Endothelial cell of umbilical vein (primary cell): ENCODE measurements at places on chromosomes 7 and 10. TPM values are rescaled to one million over a fixed set of nuclear protein-coding genes. Genes with fewer than 3 reads are reported as not detected.

GRCh38 chr7:122561326-122561725 is 137.6 kb downstream of the RNF133 start:
- no peaks in the 10 kb centered on the region for H3K4me1 ChIP-seq
- H3K27me3 ChIP-seq: no peaks in the 10 kb centered on the region
- H3K27ac ChIP-seq: no peak overlapping the region

Gene ABI1
- total RNA-seq: 53.6 and 58.8 TPM in 2 replicates

DNA sequence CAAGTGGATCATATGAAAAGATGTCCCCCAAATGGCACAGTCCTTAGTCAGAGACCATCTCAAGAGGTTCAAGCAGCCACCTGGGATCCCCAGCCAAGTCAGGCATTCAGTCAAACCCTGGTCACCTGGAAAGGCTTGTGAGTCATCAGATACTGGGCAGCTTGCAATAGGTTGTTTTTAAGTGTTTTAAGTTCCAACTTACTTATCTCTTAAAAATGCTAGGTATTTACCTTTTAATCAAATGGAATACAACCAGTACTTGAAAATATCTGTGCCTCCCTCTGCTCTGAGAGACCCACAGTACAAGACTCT is 262.2 kb downstream of the WDR11 start:
- no peak overlapping the region for H3K4me3 ChIP-seq
- no peaks in the 10 kb centered on the region for H3K36me3 ChIP-seq
- no peak overlapping the region for H3K27ac ChIP-seq
- no peaks in the 10 kb centered on the region for H3K27me3 ChIP-seq

DNA sequence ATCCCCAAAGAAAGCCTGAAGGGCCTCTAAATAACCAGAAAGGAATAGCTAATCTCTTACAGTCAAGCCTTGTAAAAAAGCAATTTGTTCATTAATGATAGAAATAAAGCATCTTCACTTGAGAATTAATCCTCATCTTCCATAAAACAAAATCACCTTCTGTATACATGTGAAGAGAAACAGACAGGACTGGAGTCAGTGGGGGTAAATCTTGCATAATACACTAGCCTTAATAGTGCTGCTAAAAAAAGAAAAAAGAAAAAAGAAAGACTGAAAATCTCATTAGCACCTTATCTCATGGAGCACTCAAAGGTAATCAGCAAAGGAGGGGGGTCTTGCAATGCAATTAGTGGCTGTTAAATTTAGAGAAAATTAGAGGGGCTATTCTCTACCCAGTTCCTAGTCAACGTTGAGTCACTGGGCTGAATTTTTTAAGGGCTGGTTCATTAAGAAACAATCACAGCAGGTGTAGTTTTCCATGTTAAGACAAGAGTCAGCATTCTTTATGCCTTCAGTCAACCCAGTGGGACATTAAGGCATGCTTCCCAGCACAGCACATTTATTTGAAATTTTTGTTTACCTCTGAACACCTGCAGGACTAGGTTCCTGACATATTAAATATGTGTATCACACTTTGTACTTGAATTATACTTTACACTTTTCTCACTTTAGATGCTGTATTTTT is 1455.7 kb upstream of the CELF2 start:
- no peaks in the 10 kb centered on the region for H3K36me3 ChIP-seq
- no peak for DNase-seq
- no peaks in the 10 kb centered on the region for H3K4me1 ChIP-seq
- no peak overlapping the region for H3K4me3 ChIP-seq
- no peak overlapping the region for H3K27ac ChIP-seq
- no peaks in the 10 kb centered on the region for H3K27me3 ChIP-seq

- H3K4me3 ChIP-seq: no peak overlapping the region
- H3K27ac ChIP-seq: no peak overlapping the region
- no peaks in the 10 kb centered on the region for H3K36me3 ChIP-seq
- no peak for DNase-seq
Measured at GRCh38 chr7:55075464-55076021, 56.7 kb downstream of the EGFR start.

Gene FAM25A
- total RNA-seq: not detected in 2 replicates

GRCh38 chr7:141039376-141039775 is 24.6 kb upstream of the MRPS33 start:
- no peaks in the 10 kb centered on the region for H3K4me1 ChIP-seq
- no peaks in the 10 kb centered on the region for H3K27me3 ChIP-seq
- no peak for DNase-seq
- no peak overlapping the region for H3K27ac ChIP-seq
- H3K36me3 ChIP-seq: no peaks in the 10 kb centered on the region
- no peak overlapping the region for H3K4me3 ChIP-seq

Gene SEC24C
- 91.2 and 95.5 TPM in 2 replicates for total RNA-seq

GRCh38 chr10:19819419-19820033 is 3.3 kb downstream of the PLXDC2 start:
- H3K27ac ChIP-seq: no peak overlapping the region
- H3K4me3 ChIP-seq: no peak overlapping the region
- H3K4me1 ChIP-seq: peaks cover 2% of the 10 kb centered on the region
- DNase-seq: peak; percentile 58
- H3K36me3 ChIP-seq: no peaks in the 10 kb centered on the region
- H3K27me3 ChIP-seq: peaks cover 42% of the 10 kb centered on the region
